HFFc6 (cell line): ENCODE measurements at places on chromosomes 6 and 20.

- no peak for DNase-seq
Observed at GRCh38 chr20:29296256-29297230, 1960.9 kb upstream of the DEFB115 start.

GRCh38 chr6:42459888-42460287, 8.2 kb upstream of the TRERF1 start:
- DNase-seq = no peak

GRCh38 chr20:39954621-39955020, 734.4 kb downstream of the MAFB start:
- DNase-seq = no peak

GRCh38 chr20:34538671-34539123, 19.8 kb upstream of the MAP1LC3A start:
- DNase-seq = peak; percentile 36

DNA sequence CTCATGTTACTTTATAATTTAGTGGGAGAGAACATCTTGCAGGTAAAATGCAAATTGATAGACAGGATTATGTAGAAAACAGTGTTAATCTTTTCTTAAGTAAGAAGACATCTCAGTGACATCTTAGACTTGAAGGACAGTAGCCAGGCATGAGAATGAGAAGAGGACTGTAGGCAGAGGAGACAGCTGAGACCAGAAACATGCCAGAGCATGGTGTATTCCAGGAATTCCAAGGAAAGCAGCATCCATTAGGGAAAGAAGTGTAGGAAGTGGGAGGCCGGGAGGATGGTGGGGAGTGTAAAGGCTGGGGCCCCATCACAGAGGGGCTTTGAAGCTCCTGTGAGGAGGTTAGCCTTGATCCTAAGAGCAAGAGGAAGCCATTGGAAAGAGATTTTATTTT, 225.6 kb downstream of the ARID1B start:
- no peak for DNase-seq

GRCh38 chr6:23584134-23584763, 541.8 kb upstream of the NRSN1 start:
- DNase-seq = no peak

- DNase-seq = no peak
Observed at GRCh38 chr6:47595785-47596184, 102.6 kb upstream of the ADGRF4 start.
